ENCODE measurements at places on chromosomes 5 and 9.

GRCh38 chr9:128457207-128457606 lies 1.4 kb downstream of the ODF2 start:
- no peak for DNase-seq

DNA sequence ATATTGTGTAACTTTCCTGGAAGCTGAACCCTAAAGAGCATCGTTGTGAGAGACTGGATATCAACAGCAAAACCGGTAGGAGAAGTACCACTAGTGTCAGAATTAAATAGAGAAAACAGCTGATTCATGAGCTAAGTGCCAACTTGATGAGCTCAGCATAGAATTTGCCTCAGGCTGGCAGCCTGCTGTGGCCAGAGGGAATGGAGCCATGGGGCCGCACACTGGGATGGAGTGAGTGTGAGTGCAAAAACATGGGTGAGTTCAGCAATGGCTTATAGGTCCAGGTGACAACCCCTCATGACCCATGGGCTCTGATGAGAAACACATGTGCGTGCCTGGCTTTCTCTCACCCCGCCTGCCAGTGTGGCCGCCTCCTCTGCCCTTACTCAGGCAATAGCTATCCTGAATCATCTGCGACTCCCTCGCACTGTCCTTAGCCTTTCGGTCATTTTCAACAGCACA lies 25.4 kb downstream of the ADAMTS16 start:
- no peak for DNase-seq

- no peak for DNase-seq
These were observed 9.5 kb downstream of the MTAP start for GRCh38 chr9:21811914-21812313.

- DNase-seq = no peak
These were observed 881 bp downstream of the TNFAIP8 start for GRCh38 chr5:119356612-119357188.

- no peak for DNase-seq
These were observed 57.7 kb upstream of the MAST4 start for GRCh38 chr5:66538531-66538930.

DNA sequence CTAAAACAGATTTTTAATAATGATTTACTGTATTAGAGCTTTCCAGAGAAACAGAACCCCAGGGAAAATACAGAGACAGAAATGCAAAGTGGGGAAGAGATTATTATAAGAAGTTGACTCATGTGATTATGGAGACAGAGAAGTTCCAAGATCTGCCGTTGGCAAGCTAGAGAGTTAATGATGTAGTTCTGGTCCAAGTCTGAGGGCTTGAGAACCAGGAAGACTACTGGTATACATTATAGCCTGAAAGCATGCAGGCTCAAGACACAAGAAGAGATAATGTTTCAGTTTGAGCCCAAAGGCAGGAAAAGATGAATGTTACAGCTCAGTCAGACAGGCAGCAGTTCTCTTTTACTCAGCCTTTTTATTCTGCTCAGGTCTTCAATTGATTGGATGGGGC lies 98.8 kb upstream of the NFIL3 start:
- no peak for DNase-seq

DNA sequence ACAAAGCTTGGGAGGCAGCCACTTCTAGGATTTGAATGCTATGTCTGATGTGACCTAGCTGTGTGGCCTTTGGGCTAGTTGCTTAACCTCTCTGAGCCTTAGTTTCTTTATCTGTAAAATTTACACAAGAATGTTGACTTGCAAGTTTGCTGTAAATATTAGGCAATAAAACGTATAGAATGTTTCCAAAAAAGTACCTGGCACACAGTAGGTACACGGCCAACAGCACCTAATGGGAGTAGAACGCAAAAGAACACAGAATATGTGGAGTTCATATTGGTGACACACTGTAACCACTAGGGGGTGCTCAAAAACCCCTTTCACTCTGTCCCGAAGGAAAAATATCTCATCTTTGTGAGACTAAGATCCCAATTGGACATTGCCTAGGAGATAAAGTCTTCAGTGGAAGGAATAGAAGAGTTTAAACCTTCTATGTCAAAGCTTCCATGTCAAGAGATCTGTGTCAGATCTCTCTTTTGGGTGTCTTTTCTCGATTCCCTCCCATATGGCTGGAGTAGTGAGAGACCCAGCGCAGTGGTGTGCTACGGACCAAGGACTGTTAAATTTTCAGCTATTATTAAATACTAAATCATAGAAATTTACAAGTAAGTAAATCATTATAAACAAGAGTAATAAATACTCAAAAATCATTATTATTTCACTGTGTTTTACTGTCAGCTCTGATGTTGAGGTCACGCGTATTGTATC lies 145.4 kb upstream of the RAD23B start:
- no peak for DNase-seq

GRCh38 chr9:117720555-117720954 lies 16.4 kb downstream of the TLR4 start:
- no peak for DNase-seq

GRCh38 chr9:4904322-4905134 lies 80.5 kb upstream of the JAK2 start:
- no peak for DNase-seq

DNA sequence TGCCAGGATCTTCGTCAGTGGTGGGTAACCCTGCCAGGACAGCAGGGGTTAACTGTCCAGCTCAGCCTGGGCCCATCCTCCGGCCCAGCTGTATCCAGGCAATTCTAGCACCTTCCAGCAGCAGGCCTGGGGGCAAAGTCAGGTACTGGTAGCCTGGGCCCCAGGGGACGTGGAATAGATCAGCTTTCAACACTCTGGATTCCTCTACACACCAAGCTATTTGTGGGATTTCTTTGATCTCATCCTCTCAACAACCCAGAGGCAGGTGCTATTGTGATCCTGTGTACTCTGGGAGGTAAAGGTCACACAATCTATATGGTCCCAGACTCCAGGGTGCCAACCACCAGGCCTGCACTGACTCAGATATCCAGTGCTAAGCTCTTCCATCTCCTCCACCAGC lies 8.7 kb upstream of the SPOUT1 start:
- no peak for DNase-seq

GRCh38 chr5:83608122-83608521 lies 112.5 kb downstream of the HAPLN1 start:
- no peak for DNase-seq

DNA sequence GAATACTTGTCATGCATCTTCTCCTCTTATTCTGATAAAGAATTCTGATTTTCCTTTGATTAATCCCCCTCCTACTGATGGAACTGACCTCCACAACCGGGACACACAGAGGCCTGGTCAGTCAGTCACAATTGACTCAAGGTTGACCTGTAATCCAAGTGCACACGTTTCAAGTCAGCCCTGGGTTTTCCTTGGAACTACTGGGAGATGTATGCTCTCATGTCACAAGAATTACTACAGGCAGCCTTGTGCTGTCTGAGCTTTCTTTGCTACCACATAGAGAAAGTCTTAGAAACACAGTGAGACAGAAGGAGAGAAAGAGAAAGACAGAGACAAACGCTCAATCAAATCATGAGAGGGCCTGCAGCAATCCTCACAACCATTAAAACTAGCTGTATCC lies 345.8 kb downstream of the PDE4D start:
- no peak for DNase-seq

DNA sequence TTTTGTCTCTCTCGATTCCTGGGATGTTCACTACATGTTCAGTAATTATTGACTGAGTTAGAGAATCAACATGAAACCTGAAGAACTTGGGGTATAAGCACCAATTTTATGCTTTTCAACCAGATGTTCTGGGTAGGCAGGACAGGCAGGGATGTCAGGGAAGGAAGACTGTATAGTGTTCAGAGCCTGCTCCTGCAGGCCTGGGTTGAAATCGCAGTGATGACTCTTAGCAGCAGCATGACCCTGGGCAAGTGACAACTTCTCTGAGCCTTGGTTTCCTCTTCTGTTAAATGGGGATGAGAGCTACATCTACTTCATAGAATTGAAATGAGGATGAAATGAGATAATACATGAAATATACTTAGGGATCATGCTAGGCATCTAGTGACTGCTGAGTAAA lies 29.7 kb upstream of the PANK3 start:
- DNase-seq = no peak

DNA sequence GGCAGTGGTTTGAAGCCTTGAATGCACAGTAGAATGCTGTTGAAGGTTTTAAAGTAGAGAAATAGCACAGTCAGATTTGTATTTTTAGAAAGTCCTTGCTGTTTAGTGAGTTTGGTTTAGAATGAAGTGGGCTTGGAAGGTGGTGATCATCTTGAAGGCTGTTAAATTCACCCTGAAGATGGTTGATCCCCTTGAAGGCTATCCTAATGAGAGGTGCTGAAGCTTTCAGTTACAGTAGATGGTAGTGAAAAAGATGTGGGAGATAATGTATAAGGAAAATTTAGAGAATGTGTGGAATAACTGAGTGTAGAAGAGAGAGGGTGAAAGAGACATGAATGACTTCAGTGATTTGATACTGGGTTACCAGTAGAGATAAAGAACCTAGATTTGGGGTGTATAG lies 16.0 kb downstream of the TENT2 start:
- no peak for DNase-seq

GRCh38 chr5:136656811-136657210 lies 291.5 kb upstream of the TRPC7 start:
- DNase-seq = no peak

DNA sequence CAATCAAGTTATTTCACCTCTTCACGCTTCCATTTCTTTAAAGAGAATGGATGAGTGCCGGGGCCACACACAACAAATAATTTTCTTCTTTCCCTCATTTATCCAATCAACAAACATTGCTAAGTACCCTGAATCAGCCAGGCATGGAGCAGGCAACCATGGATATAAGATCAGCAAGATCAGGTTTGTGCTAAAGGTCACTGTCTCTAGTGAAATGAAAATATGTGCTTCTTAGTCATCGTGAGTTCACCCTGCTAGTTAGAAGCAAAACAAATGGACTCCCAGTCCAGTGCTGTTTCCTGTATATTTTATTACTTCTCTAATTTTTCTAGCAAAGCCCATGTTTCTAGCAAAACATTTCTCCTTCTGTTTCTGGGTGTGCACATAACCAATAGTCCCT lies 629.2 kb downstream of the BNC2 start:
- DNase-seq = no peak

Measured in stimulated activated CD4-positive, alpha-beta T cell treated with anti-CD3 and anti-CD28 coated beads, Interleukin-2, amount 100 ng/mL, for 48 hours (primary cell).